Panc1 (cell line): ENCODE measurements at places on chromosomes 11 and 22.

DNA sequence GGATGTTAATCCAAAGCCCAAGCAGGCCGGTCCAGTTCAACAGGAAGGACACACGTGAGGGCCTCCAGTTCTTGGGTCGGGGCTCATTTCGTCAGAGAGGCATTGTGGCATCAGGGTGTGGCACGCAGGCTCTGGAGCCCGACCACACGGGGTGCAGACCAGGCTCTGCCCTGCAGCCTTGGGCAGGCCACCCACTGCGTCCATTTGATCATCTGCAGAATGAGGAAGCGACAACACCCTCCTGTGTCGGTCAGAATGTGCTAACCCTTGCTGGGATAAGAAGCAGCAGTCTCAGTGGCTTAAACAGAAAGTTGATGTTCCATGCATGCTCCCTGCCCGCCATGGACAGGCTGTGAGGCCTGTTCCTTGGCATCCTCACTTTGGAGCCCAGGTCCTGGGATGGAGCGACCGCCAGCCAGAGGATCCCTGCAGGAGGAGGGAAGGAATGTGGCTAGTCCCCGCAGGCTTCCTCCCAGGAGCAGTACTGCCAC lies 10.8 kb downstream of the RIBC2 start:
- no peak for DNase-seq

DNA sequence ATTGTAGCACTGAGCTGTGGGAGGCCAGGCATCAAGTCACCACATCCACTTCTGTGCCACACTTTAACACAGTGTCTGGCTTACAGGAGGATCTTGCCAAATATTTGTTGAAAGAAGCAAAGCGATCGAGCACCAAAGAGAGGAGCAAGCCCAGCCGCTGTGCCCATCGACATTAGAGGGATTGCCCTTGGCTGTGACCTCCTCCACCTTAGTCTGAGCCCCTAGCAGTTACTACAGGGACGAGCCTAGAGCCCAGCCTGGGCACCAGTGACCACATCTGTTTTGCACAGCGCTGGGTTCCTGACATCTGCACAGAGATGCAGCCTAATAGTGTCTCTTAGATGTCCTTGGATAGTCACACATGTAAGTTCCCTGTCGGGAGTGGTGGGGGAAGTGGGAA lies 17.7 kb downstream of the GRIK4 start:
- DNase-seq = no peak

DNA sequence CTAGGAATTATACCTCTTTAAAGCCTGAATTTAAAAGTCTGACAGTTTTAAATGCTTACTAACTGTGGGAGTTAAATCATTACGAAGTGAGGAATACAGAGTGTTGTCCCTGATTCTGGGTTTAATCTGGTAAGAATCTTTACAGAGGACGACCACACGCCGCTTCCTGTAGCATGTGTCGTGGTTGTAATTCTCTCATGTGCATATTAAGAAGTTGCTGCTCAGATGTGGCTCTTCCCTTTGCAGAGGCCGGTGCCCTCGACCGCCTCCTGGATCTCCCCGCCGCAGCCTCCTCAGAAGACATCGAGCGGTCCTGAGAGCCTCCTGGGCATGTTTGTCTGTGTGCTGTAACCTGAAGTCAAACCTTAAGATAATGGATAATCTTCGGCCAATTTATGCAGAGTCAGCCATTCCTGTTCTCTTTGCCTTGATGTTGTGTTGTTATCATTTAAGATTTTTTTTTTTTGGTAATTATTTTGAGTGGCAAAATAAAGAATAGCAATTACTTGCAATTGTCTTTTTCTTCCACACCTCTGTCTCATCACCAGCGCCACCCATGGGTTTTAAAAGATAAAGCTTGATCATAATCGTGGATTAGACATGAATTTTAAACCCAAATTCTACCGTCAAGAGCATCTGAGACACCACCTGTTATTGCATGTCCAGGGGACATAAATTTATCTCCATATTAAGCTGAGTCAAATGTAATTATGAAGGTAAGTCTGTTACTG lies 6.5 kb downstream of the GAL start:
- no peak for DNase-seq

GRCh38 chr11:48018528-48019216 lies 38.3 kb downstream of the PTPRJ start:
- no peak for DNase-seq

- no peak for DNase-seq
Observed at GRCh38 chr22:45216133-45217003, 24.3 kb downstream of the KIAA0930 start.

- DNase-seq = no peak
Observed at GRCh38 chr11:40227730-40228129, 1231.7 kb downstream of the LRRC4C start.

- DNase-seq = no peak
Observed at GRCh38 chr11:72812604-72812966, 1.6 kb upstream of the ATG16L2 start.

DNA sequence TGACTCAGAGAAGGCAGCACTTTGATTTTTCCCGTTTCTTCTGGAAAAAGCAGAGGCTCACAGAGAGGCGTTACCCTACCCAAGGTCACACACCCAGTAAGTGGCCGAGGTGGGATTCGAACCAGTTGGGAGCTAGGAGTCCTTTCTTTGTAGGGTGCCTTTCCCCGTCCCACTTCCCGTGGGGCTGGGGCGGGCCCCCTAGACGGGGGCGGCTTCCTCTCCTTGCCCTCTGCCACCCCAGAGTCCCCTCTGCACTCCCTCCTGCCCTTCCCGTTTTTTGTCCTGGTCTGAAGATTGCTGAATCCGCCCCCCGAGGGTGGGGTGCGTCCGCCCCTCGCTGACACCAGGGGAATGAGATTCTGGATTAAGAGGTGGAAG lies 747 bp downstream of the TPCN2 start:
- no peak for DNase-seq

- DNase-seq = no peak
Observed at GRCh38 chr11:132913295-132913694, 619.0 kb downstream of the OPCML start.

DNA sequence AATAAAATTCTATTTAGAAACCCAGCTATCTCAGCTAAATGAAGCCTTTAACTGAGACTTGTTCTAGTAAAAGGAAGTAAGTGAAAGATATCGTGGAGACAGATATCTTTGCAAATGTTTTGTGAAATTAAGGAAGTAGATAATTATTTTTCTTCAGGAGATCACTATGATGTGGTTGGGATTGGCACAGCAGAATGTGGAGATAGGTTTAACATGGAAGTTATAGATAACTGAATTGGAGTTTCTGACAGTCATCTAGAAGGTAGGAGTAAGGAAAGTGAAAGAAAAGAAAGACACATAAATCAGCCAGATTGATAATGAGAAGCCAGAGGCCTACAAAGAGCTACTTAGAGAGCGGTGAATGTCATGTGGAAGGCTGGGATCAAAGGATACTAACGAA lies 4.7 kb upstream of the CASP5 start:
- no peak for DNase-seq

GRCh38 chr11:74226907-74227306 lies 55.8 kb downstream of the PPME1 start:
- DNase-seq = no peak

DNA sequence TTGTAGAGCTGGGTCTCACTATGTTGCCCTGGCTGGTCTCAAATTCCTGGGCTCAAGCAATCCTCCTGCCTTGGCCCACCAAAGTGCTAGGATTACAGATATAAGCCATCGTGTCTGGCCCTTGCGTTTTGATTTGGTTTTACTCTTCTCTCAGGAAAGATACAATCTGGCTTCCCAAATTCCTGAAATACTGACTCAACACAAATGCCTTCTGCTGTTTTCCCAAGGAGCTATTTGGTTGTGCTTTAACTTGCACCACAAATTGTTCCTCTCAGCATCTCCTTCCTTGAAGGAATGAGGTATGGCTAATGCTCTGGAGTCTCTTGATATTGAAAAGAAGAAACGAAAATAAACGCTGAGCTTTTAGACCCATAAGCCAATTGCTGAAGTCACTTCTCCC lies 110.0 kb upstream of the PAX6 start:
- no peak for DNase-seq

DNA sequence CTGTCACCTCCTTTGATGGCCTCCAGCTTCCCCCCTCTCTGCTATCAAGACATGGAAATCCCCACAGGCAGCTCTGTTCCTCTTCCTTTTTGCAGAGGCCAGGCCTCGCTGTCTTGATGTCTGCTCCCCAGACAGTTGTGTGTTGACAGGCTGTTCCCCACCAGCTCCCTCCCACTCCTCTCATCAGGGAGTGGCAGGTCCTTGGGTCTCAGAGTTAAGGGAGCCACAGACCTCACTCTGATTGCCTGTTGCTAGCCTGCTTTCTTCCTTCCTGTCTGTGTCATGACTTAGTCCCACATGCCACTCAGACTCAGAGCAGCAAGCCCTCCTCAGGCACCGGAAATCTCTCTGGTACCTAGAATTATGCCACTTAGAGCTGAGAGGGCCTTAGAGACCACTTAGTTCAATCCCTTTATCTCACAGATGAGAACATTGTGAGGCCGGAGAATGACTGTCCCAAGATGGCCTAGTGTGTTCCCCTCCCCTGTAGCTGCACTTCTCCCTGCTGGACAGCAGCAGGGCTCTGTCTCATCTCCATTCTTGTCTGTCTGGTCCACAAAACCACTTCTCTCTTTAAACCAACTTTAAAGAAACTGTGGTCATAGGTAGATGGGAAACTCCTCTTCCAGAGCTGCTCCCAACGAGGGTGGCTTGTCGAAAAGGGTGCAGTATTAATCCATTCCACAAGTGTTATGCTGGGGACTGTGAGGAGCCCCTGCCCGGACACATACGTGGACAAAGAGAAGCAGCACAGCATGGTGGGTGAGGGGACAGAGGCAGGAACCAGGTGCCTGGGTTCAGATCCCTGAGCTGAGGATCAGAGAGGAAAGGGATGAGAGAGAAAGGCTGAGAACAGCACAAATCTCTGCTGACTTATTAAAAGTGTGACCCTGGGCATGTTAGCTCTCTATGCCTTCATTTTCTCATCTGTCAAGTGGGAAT lies 4.2 kb downstream of the AMPD3 start:
- no peak for DNase-seq

DNA sequence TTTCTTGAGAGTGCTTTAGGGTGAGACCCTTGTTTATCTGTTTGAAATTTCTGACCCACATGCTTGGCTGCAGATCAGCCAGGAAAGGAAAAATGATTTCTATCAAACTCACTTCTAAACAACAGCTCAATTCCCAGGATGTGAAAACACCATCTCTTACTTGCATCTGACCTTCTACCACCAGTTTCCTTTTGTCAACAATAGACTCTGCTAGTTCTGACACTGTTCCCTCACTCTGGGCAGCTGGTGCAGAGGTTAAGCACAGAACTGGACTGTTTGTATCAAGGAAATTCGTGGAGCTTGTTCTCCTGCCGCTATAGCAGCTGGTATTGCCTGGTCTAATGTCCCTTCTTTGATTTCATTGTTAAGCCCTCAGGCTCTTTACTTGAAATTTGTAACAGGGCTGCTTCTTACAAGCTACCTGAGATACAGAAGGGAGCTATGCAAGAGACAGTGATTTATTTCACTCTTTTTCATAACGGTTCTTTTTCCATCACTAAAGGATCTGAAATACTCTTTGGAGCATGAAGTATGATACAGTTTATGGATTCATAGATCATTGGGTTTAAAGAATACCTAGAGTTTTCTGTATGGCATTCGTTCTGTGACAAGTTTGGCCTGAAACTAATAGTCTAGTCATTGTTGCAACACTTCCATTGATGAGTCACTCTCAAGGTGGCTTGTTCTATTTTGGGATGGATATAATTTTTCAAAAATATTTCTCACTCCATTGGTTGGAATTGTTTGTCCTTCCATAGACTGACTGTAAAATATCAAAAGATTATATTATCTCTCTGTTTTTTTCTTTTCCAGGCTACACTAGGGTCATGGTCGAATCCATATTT lies 178.2 kb upstream of the ZC3H12C start:
- peak; percentile 10 for DNase-seq

DNA sequence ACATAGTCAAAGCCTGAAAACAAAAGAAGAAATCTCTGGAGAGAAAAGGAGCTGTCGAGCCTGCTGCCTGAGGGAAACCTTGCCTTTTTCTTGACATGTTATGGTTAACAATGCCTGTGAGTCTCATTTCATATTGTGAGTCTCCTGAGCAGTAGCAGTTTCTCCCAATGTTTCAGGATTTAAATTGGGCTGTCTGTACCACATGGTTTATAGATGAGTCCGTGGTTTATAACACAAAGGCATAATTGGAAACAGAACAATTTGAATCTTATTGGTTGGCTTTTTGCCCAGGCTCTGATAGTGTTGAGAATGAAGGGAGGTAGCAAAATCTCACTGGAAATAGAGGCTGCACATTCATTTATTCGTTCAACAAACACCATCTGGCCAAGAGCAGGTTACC lies 540.9 kb downstream of the RAB38 start:
- DNase-seq = no peak

GRCh38 chr11:64566042-64566914 lies 24.7 kb upstream of the SLC22A12 start:
- DNase-seq = no peak

DNA sequence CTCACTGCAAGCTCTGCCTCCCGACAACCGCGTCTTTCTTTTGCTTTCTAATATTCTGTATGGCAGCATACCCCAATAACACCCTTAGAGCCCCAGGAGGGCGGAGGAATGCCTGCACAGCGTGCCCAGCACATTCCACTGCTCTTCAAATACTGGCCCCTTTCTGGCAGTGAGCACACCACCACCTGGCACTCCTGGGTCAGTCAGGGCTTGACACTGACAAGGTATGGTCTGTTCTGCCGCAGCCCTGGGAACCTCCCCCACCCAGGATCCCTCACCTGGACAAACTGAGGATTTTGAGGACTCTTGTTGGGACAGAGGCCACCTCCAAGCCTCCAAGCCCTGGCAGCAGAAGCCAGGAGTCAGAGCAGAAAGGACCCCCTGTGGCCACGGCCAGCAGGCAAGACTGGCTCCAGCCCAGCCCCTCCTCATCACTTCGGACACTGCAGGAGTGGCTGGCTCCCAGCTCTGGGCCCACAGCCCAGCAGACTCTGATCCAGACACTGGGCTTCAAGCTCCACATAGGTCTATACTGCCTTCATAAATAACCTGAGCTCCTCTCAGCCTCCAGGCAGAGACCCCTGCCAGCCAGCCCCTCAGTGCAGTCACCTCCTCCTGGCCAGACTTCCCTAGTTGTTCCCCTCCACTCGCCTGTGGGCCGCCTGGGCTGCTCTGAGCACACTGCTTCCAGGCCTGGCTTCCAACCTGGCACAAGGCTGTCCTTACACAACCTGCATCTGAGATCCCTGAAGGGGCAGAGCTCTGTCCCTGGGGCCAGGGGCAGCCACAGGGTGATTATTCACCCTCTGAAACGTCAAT lies 14.5 kb downstream of the CARS1 start:
- DNase-seq = no peak

GRCh38 chr11:70935006-70935768 lies 317.2 kb downstream of the SHANK2 start:
- DNase-seq = no peak

DNA sequence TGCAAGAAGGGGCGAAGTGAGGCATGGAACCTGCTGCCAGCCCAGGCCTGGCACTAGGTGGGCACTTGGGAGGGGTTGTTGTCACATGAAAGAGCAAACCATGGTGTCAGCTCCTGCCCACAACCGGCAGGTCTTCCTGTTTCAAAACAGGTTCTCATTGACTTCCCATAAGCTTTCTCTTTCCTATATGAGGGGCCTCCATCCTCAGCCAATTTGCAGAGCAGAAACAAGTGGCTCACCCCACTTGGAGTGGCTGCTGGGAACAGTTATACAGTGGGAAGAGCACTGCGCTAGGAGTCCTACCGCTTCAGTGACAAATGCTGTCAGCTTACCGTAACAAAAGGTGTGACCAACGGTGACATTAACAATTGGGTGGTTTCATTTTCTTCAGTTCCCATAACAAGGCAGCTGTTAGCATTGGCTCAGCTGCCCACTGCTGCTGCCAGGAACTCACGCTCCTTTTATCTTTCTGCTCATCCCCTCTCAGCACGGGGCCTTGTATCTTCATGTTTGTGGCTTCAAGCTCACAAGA lies 10.2 kb upstream of the SSTR3 start:
- no peak for DNase-seq

GRCh38 chr11:61335355-61335710 lies 2.3 kb downstream of the TKFC start:
- DNase-seq = no peak
